ENCODE measurements at places on chromosomes 12 and 14.

DNA sequence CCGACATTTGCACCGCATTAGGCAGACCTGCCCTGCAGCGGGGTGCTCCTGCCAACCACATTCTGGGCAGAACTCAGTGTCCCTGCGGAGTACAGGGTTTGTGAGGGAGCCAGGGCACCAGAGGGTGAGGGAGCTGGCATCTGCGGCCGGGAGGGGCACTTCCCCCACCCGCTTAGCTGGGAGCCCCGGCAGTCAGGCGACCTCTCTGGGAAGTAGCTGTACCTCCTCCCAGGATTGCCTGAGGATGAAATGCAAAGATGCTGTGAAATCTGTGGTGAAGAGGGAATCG is 58.6 kb downstream of the ANKRD9 start:
- DNase-seq: no peak

GRCh38 chr12:101940400-101940950 is 63.1 kb downstream of the DRAM1 start:
- DNase-seq: no peak

GRCh38 chr12:125218952-125219351 is 153.7 kb downstream of the AACS start:
- DNase-seq: no peak

DNA sequence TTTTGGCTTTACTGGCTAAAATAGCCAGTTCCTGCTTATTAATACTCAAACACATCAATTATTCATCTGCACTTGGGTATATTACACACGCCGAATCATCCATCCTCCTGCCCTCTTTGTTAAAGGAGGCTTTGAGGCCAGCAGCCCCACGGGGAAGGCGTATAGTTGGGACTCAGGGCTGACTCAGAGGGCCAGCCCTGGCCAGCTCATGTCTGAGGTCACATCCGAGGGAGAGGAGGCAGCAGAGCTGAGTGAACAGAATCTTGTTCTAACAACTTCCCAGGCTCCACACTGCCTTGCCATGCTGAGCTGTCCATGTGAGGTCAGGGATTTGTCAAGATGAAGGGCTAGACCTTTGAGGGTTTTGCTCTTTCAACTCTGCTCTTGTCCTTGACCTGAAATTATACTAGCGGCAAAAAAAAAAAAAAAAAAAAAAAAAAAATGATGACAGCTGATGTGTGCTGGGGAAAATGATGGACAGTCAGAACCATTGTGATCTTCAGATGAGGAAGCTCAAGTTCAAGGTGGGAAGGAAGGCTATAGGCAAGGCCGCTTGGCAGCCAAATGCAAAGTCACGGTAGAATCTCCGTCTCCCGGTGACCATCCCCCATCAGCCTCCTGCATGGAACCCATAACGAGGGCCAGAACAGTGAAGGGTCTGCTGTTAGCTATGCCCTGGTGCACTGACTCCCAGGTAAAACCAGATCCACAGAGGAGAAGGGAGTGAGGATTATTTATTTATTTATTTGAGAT is 12.5 kb upstream of the MARK3 start:
- DNase-seq: peak; percentile 86

GRCh38 chr12:79887890-79888289 is 47.0 kb downstream of the PPP1R12A start:
- no peak for DNase-seq

GRCh38 chr14:33925235-33925634 is 25.6 kb downstream of the EGLN3 start:
- DNase-seq: no peak

GRCh38 chr12:12720052-12720451 is 2.9 kb downstream of the CDKN1B start:
- no peak for DNase-seq

DNA sequence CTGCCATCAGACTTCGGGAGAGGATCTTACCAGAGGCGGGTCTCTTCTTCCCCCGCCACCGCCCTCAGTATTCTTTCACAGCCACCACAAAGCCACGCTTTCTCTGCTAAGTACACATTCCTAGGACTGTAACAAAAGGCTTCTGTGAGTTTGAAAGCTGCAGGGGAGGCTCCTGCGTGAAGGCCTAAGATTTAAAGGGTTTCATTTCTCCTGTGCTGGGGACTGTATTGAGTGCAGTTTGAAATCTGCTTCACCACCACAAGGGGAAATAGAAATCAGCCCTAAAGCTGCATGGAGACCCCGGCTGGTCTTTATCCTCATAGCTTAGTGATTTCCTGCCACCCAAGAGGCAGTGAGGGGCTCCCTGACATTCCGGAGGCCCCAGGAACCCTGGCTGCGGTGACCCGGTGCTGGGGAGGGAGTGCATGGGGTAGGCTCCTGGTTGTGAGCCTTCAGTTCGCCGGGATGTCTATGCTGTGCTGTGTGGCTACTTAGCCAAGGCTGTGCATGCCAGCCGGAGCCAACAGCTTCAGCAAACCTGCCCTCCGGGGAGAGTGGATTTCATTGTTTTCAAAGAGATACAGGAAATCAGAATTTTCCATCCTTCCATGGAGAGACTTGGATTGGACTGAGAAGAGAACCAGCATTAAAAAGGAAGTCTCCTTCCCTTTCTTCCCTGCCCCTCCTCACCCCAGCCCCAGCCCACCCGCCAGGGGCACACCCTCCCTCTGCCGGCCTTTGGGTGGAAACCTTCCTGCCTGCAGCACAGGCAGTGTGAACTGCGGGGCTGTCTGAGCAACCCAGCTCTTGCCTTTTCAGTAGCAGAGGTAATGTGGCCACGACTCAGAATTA is 163.3 kb downstream of the ETV6 start:
- peak; percentile 59 for DNase-seq

- no peak for DNase-seq
These were observed 3.5 kb downstream of the OTX2 start for GRCh38 chr14:56806760-56807159.

DNA sequence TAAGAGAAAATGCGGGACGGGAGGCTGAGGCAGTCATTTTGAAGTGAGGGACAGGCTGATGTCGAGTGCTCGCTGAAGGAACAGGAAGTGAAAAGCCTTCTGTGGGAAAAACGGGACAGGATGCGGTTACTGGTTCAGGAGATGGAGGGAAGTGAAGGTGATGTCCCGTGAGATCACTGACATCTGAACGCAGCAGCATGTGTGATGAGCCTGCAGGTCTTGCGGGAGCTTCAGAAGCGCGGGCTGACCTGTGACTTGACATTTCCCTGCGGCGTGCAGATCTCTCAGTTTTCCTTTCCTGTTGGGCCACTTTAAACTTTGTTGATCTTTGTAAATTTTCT is 77.8 kb downstream of the DDX51 start:
- peak; percentile 12 for DNase-seq

DNA sequence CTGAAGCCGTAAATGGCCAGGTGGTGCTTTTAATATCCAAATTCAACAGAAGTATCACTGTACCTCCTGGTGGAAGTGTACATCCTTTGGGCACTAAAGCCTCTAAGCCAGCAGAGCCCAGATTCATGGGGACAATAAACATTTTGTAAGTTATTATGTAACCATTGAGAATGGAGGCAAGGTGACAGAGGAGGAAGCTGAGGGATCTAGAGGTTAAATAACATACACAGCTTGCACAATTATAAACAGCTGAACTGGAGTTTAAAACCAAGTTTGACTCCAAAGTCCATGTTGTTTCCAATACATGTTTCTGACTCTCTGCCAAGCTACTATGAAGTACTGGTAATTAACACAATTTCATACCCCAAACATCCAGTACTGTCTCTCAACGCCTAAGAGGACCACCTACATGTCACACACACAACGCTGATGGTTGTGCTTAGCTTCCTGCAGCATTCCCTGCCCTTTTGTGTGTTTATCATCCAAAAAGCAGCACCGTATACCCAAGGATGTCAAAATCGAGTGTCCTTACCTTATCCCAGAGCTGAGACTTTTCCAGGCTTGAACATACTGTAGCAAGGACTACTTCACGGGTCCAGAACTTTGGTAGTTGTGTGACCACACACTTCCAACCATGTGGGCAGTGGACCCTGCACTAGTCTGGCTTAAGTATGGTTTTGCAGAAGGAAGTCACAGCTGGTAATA is 41.3 kb downstream of the EGLN3 start:
- no peak for DNase-seq

All from choroid plexus epithelial cell (primary cell).